ENCODE measurements at places on chromosomes 4 and X.

GRCh38 chr4:110867251-110867960, 244.5 kb upstream of the PITX2 start:
- DNase-seq, result no peak

DNA sequence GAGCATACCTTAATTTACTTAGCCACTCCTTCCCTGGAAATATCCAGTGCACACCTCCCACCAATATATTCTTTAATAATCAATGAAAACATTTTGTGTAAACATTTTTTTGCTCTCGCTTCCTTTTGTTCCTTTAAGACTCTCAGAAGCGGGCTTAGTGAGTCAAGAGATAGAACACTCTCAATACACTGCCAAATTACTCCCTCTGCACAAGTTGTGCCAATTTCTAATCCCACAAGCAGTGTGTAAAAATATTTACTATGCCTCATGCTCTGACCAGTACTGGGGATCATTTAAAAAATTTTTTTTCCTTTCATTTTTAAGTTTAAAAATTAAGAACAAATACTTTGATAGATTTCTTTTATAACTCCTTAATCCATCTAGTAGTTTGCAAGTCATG, 5.1 kb downstream of the MORF4L2 start:
- no peak for DNase-seq

DNA sequence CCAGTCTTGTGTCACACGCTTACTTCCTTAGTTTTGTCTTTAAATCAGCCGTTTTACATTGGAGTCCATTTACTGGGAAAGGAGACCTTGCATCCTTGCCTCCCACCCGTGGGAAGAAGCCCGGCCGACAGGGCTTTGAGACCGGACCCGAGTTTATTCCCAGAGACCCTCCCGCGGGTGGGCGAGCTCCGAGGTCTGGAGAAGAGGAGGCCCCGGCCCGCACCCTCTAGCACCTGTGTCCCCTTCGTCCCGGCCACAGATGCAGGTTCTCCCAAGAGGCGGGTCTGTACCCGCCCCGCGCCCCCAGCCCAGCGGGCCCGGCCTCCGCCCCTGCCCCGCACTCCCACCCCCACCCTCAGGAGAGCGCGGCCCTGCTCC, 3.8 kb upstream of the SLC26A1 start:
- DNase-seq, result no peak

DNA sequence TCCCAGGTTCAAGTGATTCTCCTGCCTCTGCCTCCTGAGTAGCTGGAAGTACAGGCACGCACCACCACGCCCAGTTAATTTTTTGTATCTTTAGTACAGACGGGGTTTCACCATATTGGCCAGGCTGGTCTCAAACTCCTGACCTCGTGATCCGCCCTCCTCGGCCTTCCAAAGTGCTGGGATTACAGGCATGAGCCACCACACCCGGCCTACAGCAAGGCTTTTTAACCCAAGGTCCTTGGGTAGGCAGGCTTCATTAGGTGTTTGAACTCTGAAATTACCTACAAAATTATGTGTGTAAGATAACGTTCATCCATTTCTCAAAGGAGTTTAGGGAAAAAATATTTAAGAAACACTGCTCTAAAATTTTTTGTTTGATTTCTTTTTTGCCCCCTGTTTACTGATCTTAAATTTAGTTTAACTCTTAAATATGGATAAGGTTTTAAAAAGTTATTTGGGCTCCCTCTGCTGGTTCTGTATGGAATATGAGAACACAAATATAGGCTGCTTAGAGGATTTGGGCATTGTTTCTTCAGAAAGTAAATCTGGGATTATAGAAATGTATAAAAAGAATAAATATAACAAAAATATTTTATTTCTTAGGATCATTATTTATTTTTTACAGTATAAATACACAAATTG, 92.8 kb downstream of the CBR4 start:
- no peak for DNase-seq

- DNase-seq, result no peak
These were observed 36.9 kb downstream of the SORBS2 start for GRCh38 chr4:185774845-185775680.

DNA sequence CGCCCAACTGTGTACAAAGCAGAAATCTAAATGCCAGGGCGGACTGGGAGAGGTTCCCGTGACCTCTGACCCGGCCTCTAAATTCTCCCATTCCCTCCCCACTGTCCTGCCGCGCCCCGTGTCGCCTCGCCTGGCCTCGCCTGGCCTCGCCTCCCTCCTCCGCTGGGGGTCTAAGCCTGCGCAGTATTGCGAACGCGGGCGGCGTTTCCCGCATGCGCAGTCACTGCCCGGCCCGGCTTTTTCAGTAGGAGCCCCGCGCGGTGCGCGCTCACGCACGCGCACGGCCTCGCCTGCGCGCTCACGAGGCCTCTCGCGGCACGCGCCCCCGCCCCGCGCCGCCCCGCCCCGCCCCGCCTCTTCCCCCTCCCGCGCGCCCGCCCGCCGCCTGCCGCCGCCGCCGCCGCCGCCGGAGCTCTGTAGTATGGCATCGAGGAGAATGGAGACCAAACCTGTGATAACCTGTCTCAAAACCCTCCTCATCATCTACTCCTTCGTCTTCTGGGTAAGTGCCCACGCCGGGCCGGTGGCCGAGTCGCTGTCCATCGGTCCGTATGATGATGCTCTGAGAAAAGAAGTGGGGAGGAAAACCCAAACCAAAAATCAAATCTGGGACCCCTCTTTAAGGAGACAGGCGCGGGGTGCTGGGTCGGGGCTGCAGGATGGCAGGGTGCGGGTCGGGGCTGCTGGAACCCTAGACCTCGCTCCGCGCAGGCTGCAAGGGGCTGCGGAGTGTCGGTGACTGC, at the start of gene TSPAN7:
TSPAN7 (plus strand) TSS at position 417 of the 743 bp plus-strand sequence; CDS start at position 422, 5 bp downstream.
- peak; percentile 70 for DNase-seq

DNA sequence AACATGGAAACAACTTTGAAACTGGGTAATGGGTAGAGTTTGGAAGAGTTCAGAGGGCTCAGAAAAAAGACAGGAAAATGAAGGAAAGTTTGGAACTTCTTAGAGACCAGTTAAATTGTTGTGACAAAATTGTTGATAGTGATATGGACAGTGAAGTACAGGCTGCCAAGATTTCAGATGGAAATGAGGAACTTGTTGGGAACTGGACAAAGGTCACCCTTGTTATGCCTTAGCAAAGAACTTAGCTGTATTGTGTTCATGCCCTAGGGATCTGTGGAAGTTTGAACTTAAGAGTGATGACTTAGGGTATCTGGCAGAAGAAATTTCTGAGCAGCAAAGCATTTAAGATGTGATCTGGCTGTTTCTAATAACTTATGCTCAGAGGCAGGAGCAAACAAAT, 5.1 kb upstream of the ARL13A start:
- DNase-seq, result no peak

- DNase-seq, result no peak
These were observed 909.4 kb downstream of the FSTL5 start for GRCh38 chr4:161254375-161254774.

GRCh38 chr4:86118711-86119110, 241.1 kb downstream of the MAPK10 start:
- DNase-seq, result no peak

GRCh38 chr4:73596001-73596400, 24.2 kb downstream of the RASSF6 start:
- no peak for DNase-seq

DNA sequence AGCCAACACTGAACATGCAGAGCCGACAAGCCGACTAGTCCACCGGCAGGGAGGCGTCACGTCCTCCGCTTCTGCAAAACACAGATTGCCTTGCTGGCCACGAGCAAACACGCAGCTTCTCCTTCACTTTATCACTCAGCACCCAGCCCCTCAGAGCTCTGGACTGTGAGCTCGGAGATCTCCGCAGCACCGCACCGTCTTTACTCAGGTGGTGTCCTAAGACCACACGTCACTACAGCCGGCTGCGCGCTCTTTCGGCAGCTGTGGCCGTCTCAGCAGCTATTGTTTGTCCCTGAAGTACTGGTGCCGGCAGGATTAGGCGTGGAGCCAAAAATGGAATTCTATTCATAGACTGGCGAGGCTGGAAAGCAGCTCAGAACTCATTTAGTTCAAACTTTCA, 72.0 kb downstream of the FAT1 start:
- no peak for DNase-seq
